ENCODE measurements at places on chromosomes 12 and 14.

DNA sequence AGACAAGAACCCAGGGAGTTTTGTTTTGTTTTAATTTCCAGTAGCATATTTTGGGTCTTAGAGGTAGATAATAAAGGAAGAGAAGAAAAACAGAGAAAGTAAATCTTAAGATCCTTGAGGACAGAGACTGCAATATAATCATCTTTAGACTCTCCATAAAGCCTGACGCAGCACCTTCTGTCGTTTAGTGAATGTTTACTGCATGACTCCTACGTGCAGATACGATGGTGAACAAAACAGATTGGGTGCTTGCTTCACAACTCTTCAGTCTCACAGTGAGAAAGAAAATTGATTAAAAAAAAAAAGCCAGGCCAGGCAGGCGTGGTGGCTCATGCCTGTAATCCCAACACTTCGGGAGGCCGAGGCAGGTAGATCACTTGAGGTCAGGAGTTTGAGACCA, 86.9 kb downstream of the STON2 start:
- DNase-seq, result no peak

- no peak for DNase-seq
Measured at GRCh38 chr12:66203820-66204219, 14.8 kb downstream of the IRAK3 start.

- DNase-seq, result no peak
Measured at GRCh38 chr14:66224492-66225178, 261.5 kb upstream of the CCDC196 start.

DNA sequence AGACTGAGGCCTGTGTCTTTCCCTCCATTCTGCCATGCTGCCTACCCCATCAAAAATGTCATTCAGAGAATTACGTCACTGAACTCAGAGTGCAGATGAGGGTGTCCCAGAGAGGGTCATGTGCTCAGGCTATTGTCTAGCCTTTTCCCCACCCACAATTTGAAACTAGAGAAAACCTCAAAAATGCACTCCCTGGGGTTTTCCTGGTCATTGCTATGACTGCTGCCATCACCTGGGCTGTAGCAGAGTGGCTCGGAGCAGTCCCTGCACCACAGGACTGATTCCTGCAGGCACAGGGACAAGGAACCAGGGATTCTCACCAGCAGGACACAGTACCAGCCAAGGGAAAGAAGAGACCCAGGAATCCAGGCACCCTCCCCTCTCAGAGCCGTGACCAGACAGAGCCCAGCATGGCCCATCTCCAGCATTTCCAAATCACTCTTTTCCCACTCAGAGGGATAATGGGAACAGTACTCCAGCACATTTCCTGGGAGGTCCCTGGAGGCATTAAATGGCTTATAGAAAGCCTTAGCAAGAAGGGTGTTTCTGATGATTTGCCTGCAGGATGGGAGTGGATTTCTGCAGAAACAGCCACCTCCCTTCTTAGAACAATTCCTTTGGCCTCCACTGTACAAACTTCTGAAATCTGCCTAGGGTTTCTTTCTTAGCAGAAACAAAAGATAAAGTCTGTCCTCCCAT, 45.9 kb downstream of the VWF start:
- DNase-seq, result no peak

DNA sequence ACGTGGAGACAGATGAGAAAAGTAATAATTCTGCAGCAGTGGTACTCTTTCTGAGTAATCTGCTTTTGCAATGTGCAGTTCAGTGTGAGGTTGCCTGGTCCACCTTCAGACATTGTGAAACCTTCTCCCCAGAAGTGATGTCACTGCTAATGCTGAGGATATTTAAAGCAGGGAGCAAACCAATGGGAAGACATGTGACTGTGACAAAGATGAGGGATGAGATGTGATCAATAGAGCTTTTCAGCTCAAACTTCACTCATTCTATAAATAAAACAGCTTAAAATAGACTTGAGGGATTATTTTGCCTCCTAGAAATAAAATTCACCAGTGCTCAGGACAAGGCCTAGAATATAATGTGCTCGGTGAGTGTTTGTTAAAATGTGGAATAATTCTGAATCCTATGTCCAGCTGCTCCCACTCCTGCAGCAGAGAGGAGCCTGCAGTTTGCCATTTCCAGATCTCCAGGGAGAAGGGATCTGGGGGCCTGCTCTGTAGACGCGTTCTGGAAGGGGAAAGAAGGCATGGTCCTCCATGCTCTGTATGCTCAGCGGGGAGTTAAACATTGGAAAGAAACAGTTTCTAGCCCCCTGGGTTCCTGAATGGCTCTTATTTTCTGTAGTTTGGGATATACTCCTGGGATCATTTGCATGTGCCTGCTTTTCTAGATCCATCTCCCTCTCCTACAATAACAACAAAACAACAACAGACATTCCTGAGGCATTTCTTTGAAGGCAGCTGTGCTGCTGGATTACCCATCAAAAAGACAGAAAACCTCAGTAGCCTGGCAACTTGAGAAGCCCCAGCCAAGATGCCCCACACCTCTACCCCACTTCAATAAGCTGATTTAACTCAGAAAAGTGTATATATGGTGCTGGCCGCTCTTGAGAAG, 8.9 kb downstream of the SLC7A8 start:
- DNase-seq, result no peak

GRCh38 chr12:47396902-47397663, 308.7 kb downstream of the RPAP3 start:
- DNase-seq, result no peak

DNA sequence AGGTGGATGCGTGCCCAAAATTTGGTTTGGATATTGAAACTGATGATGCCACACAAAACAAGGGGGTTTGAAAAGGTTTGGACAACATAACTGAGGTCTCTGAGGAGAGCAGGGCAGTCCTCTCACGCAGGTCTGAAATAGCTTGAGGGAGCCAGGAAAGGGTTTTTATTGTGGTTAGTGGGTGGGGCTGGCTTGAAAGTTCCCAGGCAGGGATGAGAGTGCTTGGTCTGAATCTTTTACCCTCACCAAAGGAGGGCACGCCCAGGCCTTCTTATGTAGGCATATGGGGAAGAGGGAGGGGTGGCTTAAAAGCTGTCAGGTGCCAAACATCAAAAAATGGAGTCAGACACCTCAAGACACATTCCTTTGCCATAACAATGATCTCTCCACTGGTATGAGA, 493.1 kb upstream of the CCDC196 start:
- no peak for DNase-seq

GRCh38 chr14:61197416-61197815, 83.7 kb downstream of the TMEM30B start:
- no peak for DNase-seq

GRCh38 chr14:24518851-24519250, 10.8 kb upstream of the CMA1 start:
- DNase-seq, result no peak

- DNase-seq, result no peak
Measured at GRCh38 chr12:106273491-106273890, 25.7 kb upstream of the CKAP4 start.

DNA sequence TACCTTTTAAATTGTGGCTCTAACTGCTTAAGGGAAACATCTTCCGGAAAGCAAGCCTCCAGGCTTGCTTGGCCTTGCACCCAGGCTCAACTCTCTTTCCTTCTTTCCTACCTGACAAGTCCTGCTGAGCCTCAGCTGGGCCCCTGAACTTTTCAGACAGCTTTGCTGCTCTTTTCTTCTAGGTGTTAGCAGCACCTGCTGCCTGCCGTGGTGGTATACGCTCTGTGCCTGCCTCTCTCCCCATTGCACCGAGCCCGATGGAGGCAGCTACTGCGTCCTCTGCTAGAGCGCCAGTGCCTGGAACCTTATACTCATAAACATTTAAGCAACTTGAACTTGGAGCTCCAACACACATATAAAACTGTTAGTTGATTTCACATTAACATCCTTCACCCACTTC, 195.7 kb downstream of the ANO6 start:
- no peak for DNase-seq

GRCh38 chr12:77299001-77299400, 233.6 kb upstream of the E2F7 start:
- DNase-seq, result no peak

- DNase-seq, result no peak
Measured at GRCh38 chr14:85310491-85311272, 219.3 kb upstream of the FLRT2 start.

DNA sequence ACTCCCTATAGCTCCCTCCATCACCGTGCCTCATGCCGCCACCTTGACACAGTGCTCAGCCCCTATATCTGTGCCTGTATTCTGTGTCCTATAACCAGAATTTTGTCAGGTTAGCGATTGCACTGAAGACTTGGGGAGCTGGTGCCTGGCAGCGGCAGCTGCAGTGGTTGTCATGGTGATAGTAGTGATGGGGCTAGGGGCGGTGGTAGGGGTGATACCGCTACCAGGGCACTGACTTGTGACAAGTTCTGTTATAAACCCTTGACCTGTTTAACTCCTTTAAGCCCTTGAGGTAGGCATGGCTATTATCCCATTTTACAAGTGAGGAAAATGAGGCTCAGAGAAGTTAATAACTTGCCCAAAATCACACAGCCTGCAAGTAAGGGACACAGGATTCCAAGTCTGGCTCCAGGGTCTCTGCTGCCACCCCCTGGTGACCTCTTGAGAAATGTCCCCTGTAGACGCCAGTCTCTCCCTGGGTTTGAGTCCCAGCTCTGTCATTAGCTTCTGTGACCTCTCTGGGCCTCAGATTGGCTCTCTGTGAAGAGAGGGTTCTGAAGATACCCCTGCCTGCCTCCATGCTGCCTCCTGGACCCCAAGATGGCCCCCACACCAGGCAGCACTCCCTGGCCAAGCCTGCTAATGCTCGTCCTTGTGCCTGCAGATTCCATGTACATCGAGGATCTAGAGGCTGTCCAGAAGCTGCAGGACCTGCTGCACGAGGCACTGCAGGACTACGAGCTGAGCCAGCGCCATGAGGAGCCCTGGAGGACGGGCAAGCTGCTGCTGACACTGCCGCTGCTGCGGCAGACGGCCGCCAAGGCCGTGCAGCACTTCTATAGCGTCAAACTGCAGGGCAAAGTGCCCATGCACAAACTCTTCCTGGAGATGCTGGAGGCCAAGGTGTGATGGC, 121.9 kb downstream of the ESRRB start:
- DNase-seq, result no peak
